Hypothalamus (tissue), 51 donors: ENCODE measurements at places on chromosomes 16 and 17.

- DNase-seq = no peak
Observed at GRCh38 chr17:42850954-42851353, at the start of gene AOC3. AOC3 (plus strand) TSS chr17:42851199; CDS start chr17:42851344, 145 bp downstream.

- no peak for DNase-seq
Observed at GRCh38 chr16:67150833-67151396, at the start of gene B3GNT9. B3GNT9 (minus strand) TSS chr16:67150998; CDS start chr16:67150485, 513 bp downstream.

GRCh38 chr16:77584205-77584859, 138.0 kb upstream of the NUDT7 start:
- peak; percentile 14 for DNase-seq

- no peak for DNase-seq
Observed at GRCh38 chr17:48552466-48553189, 7.7 kb upstream of the HOXB2 start.

DNA sequence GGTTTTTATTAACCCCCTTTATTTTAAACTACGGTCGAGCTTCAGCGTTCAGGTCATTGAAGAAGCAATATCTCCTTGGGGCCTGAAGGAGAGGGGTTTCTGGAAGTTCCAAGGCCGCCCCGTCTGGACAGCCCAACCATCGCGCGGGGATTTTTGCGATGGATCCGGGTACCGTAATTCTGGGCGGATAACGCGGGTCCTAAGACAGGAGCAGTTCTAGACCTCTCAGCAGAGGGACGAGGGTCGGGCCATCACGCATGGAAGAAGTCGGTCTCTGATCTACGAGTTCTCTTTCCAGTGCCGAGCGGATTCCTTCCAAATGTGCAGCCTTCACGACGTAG, 3.6 kb downstream of the BORCS6 start:
- DNase-seq = no peak

GRCh38 chr17:71085238-71086033, 916.1 kb downstream of the KCNJ2 start:
- no peak for DNase-seq

DNA sequence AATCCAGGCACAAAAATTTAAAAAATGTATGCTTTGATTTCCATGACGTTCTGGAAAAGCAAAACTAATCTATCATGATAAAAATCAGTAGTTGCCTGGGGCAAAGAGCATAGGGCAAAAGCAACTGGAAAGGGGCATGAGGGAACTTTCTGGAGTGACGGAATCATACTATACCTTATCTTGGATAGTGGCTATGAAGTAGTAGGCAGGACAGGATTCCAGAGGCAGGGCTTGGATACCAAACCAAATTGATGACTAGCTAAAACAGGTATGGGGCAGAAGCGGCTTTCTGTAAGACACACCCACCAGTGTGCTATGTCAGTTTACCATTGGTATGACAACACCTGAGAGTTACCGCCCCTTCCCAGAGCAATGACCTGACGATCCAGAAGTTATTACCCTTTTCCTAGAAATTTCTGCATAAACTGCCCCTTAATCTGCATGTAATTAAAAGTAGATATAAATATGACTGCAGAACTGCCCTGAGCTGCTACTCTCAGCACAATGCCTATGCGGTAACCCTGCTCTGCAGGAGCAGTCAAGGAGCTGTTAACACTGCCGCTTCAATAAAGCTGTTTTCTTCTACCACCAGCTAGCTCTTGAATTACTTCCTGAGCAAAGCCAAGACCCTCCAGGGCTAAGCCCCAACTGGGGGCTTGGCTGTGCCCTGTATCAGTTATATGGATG, 56.7 kb downstream of the CFDP1 start:
- no peak for DNase-seq

DNA sequence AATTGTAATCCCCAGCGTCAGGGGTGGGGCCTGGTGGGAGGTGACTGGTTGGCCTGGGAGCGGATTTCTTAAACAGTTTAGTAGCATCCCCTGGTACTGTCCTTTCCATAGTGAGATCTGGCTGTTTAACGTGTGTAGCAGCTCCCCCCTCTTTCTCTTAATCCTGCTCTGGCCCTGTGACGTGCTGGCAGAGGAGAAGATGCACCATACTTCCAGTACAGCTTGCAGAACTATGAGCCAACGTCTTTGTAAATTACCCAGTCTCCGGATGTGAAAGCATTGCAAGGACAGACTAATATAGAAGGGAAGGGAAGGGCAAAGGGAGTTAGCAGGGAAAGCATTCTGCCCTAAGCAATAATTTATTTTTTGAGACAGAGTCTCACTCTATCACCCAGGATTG, 83.9 kb downstream of the RMI2 start:
- no peak for DNase-seq

GRCh38 chr16:17538927-17539326, 68.2 kb upstream of the XYLT1 start:
- no peak for DNase-seq

- DNase-seq = no peak
Observed at GRCh38 chr17:56707312-56708219, 114.1 kb downstream of the NOG start.

DNA sequence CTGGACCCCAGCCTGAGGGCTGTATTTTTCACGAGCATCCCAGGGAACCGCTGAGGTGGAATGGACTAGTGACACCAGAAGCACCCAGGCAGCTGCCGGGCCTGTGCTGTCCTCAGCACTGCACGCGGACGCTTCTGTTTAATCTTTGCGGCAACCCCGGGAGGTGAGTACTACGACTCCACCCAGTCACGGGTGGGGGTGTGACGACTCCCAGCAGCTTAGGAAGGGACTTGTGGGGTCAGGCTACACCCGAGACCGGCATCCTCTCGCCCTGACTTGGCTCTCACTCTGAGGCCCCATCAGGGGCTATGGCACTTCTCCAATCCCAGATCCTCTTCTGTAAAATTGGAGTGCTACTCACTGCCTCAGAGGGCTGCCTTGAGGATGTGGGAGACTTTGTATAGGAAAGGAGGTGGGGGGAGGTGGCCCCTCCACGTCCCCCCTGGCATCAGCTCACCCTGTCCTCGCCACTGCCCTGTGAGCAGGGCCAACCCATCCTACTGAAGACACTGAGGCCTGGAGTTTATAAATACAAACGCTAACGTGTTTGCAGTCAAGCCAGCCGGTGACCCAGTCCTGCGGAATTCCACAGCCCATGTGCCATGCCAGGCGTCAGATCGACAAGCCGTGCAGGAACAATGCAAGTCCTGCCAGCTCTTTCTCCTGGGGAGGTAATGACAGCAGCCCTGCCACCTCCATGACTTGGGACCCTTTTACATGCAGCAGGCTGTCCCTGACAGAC, 44.4 kb downstream of the PPL start:
- DNase-seq = no peak

- peak; percentile 11 for DNase-seq
Observed at GRCh38 chr17:78343187-78343542, 16.7 kb downstream of the SOCS3 start.

- no peak for DNase-seq
Observed at GRCh38 chr16:5333991-5334390, 236.4 kb upstream of the EEF2KMT start.

DNA sequence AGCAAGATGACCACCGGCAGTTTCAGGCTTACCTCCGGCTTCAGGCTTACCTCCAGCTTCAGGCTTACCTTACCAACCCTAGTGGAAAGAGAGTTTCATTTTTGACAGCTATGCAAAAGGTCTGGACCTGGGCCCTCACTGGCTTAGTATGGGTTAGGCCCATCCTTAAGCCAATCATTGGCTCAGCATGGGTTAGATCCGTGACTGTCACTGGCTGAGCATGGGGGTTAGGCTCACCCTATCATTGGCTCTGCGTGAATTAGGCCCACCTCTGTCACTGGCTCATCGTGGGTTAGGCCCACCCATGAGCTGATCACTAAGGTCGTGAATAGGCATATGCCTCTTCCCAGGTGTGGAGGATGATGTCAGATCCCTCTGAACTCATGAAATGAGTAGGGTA, 8.1 kb downstream of the NDE1 start:
- DNase-seq = no peak

- DNase-seq = no peak
Observed at GRCh38 chr17:59374612-59375011, 43.2 kb downstream of the YPEL2 start.
